Glomerular endothelial cell (primary cell): ENCODE measurements at places on chromosomes 1 and 21.
A peak's percentile ranks its signal among the peaks of the same experiment; 100 is the strongest.

- peak; percentile 14 for DNase-seq
Observed at GRCh38 chr1:108719656-108720435, 7.1 kb downstream of the FNDC7 start.

DNA sequence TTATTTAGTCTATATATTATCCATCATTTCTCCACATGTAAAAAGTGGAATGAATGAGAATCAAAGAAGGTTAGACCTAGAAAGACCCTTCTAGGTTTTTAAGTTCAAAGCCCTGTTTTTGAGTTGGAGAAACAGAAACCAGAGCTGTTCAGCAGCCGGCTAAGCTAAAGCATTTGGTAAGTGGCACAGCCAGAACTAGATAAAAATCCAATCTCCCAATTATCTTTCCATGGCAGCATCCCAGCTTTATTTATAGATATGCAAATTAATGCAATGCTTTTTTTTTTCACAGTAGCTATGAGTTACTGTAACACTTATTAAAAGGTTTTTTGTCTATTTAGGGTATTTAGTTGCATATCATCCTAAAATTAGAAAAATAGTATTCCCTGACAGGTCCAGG, 85.1 kb downstream of the NIBAN1 start:
- no peak for DNase-seq

- no peak for DNase-seq
Observed at GRCh38 chr1:180235502-180236239, 5.6 kb downstream of the LHX4 start.

GRCh38 chr21:44758141-44758561, 43.5 kb downstream of the UBE2G2 start:
- no peak for DNase-seq

DNA sequence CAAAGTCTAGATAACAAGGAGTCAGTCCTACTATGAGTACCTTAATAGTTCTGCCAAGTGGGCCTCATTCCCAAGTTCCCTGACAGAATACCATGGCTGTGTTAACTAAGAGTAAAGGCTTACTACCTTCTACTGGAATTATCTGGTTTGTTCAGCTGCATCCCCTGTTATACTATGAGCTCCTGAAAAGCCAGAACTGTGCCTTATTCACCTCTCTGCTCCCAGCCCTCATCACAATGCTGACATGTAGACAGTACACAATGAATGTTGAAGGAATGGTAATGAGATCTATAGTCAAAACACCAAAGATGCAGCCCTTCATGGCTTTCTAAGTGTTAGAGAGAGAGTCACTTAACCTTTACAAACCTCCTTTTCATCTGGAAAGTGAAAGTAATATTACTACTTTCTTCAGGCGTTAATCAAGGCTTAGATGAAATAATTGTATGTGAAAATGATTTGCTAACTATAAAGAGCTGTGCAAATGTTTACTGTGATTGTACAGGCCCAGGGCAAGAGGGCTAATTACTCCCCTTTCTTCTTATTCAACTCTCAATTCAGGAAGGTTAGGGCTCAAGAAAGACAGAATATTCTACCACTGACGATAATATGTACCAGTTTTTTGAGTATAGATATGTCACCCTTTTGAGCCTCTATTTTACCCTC, 70.3 kb upstream of the MROH9 start:
- no peak for DNase-seq

GRCh38 chr1:42052072-42052699, 101.0 kb upstream of the GUCA2B start:
- DNase-seq, result no peak

- DNase-seq, result no peak
Observed at GRCh38 chr1:218350035-218350525, 4.9 kb downstream of the TGFB2 start.

DNA sequence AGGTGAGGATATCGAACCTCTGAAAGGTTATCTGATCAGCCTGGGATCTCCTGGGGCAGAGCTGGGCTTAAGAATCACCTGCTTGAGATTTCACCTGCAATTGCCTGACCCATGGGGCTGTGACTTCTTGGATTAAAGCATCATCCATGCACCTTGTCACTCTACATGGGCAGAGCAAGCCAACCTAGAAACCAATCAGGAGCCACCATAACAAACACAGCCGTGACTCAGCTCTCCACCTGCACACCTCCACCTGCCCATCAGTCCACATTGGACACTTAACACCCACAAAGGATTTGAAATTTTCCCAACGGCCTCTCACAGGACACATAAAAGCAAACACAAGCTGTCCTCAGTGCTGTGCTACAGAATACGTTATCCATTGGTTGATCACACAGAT, 35.1 kb upstream of the ETS2 start:
- DNase-seq, result no peak

- no peak for DNase-seq
Observed at GRCh38 chr1:223832637-223832943, 13.2 kb downstream of the TP53BP2 start.

- peak; percentile 51 for DNase-seq
Observed at GRCh38 chr1:115545791-115546733, 95.7 kb upstream of the VANGL1 start.

- no peak for DNase-seq
Observed at GRCh38 chr1:151718011-151718431, 1.4 kb upstream of the CELF3 start.

DNA sequence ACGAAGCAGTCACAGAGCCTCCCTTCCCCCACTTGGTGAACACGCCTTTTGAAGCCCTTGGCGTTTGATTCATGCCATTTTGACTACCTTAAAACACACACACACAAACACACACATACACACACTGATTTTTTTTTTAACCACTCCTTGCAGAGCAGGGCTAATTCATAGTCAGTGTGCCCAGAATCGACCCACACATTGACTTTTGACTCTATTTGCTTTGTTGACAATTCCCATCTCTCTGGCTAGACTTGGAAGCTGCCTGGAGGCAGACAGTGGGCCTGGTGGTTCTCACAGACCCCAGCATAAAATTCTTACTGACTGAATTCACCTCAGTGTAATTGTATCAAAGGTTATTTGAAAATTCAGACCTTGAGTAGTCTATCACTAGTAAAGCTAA, 30.3 kb downstream of the CAPN8 start:
- DNase-seq, result no peak

GRCh38 chr1:54016343-54017282, 1.4 kb downstream of the LDLRAD1 start:
- DNase-seq, result no peak

GRCh38 chr1:242582669-242583068, 58.2 kb upstream of the PLD5 start:
- DNase-seq, result no peak

GRCh38 chr1:200862713-200863415, 9.9 kb upstream of the GPR25 start:
- no peak for DNase-seq

DNA sequence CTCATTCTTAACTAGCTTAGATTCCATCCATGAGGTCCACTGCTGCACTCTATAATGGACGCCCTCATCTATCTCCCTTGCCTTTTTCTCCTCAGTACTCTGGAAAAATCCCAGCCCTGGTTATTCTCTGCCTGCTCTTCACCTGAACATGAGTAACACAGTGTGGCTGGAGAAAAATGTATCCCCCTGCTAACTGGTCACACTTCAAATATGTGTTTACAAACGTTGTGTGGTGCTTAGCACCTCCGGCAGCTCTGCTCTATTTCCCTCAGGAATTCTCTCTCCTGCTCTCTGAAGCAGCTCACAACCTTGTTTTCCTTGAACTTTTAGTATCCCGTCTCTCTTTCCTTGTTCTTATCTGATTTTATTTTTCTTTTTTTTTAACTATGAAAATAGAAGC, 4.1 kb downstream of the SCCPDH start:
- no peak for DNase-seq

DNA sequence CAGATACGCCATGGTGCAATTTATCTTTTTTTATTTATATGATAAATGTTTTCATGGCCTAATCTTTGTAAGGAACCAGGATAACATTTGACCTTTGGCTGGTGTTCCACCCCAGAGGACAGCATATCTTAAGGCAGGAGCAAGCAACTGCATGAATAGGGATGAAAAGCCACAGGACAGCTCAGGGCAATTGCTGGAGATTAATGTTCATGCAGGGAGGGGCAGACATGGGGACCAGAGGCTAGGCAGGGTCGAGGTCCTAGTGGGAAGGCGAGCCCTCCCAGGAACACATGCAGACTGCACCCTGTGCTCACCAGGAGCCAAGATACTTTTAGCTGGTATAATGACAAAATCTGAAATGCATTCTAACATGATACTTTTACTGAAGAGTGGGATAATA, 74.4 kb upstream of the HAO2 start:
- DNase-seq, result no peak

GRCh38 chr1:3459051-3459908, 4.8 kb downstream of the ARHGEF16 start:
- DNase-seq, result no peak

- DNase-seq, result no peak
Observed at GRCh38 chr1:99180915-99181314, 83.4 kb upstream of the PLPPR4 start.

DNA sequence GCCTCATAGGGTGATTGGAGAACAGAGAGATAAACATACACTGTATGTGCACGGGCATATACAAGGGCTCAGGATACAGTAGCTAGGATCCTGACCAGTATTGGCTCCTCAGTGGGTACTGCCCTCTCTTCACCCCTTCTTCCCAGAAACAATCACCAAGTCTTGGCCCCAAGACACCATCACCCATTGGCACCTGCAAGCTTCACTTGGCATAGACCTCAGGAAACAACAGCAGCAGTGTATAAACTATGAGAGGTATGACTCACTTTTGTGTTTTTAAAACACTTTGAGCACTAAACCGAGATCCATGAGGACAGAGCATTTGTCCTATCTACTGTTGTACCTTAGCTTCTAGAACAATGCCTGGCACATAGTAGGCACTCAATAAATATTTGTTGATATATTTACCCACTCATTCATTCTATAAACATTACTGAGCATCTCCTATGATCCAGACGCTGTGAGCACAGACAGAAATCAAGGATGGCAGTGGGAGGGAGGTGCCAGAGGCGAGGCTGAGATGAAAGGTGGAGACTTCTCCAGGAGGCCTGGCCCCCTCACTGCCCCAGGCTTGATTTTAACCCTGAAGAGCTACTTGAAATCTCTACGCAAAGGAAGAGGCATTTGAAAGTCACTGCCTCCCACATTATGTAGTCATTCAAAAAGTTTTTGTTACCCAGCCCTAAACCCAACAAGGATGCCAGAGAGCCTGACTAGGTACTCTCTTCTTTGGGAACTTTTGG, 95.2 kb downstream of the CAMK2N1 start:
- DNase-seq, result no peak

- DNase-seq, result no peak
Observed at GRCh38 chr1:100343897-100344296, 8.4 kb upstream of the CDC14A start.

- DNase-seq, result no peak
Observed at GRCh38 chr1:3156936-3157335, 87.9 kb downstream of the PRDM16 start.

DNA sequence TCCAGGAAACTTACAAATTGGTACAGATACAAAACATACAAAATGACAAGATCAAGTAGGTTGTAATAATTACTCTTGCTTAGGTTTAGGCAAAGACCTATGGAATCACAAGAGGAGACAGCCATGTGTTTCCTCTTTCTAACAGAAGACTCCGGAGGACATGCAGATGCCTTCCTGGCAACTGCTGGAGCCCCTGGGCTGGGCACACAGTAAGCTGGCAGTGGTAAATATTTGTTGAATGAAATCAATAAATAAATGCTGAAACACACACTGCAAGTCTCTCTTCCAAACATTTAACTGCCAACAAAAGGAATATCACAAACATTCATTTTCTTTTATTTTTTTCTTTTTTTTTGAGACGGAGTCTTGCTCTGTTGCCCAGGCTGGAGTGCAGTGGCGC, 149.4 kb downstream of the SLC45A1 start:
- DNase-seq, result no peak

DNA sequence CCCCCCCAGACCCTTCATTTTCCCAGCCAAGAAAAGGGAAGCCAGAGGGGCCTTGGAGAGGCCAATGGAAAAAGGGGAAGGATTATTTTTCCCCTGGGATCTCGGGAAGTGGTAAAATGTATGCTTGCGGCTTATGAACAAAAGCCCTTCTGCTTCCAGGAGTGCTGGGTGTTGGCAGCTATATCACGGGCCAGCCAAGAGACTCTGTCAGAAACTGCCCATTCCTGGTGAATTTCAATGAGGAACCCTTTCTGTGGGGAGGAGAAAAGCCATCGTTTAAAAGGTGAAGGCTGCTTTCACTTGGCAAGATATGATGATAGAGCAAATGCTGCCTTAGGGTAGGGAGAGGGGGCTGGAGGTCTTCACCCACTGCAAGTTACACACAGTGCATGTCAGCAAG, 69.7 kb upstream of the ZC3H12A start:
- DNase-seq, result no peak

DNA sequence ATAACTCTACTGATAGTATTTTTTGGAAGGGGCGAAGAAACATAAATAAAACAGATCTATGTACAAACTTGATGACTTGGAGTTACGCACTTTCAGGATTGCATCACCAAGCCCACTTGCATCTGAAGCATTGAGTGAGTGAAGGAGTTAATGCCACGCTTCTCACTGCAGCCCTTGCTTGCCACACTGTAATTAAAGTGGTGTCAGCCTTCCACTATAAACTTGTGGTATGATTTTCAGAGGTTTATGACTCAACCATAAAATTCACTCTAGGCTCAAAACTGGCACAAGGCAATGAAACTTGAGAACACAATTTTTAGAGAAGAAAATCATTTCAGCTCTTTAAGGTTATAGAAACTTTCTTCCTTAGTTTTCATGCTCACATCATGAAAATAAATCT, 93.9 kb upstream of the PRMT6 start:
- no peak for DNase-seq

DNA sequence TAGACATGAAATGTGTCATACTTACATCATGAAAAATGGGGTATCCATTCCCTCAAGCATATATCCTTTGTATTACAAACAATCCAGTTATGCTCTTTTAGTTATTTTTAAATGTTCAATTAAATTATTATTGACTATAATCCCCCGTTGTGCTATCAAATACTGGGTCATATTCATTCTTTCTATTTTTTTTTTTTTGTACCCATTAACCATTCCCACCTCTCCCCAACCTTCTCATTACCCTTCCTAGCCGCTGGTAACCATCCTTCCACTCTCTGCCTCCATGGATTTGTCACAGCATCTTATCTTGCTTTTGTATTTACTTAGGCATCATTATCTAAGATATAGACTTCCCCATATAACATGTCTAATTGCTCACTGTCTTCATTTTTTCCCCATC, 15.8 kb downstream of the ATG4C start:
- no peak for DNase-seq

GRCh38 chr1:167669209-167670124, 39.4 kb downstream of the RCSD1 start:
- DNase-seq, result no peak

DNA sequence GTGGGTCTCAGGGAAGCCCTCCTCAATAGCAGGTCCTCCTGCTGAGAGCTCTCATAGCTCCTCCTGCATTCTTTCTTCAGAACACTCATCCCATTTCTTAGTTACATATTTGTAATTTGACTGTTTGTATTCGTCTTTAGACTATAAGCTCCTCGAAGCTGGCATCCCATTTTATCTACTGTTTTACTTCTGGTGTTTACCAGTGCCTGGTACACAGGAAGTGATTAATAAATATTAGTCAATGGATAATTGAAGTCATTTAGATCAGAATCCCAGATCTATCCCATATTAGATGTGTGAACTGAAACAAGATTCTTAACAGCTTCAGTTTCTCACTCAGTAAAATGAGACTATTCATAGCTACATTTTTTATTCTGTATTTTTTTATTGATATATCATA, 88.7 kb downstream of the PLPP3 start:
- no peak for DNase-seq

- DNase-seq, result no peak
Observed at GRCh38 chr1:66489972-66490601, 43.9 kb upstream of the SGIP1 start.
